ENCODE measurements at places on chromosomes 16 and 17. TPM values are rescaled to one million over a fixed set of nuclear protein-coding genes. Genes with fewer than 3 reads are reported as not detected.

KRTAP3-2 gene
- total RNA-seq, result not detected

CLEC18A gene
- total RNA-seq, result 0.34 TPM

PIPOX gene
- 0.58 TPM for total RNA-seq

PKMYT1 gene
- not detected for total RNA-seq

GNAO1 gene
- 118 TPM for total RNA-seq

ALOXE3 gene
- not detected for total RNA-seq

P3H4 gene
- 12.9 TPM for total RNA-seq

C16orf96 gene
- 0.09 TPM for total RNA-seq

JPT2 gene
- total RNA-seq, result 23.0 TPM

SDK2 gene
- total RNA-seq, result 4.4 TPM

DNA sequence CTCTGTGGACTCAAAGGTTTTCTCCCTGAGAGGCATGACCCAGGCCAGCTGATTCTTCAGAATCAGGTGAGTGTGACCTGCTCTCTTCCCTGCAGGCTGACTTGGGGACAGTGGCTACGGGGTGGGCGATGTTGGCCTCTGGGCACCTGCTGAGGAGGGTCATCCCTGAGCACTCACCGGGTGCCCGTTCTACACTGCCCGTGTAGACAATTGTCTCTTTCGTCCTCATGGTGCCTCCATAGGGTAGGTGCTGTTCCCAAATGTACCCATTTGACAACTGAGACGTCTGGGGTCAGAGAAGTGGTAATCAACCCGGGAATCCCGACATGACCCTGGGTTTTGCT is 74.8 kb downstream of the GOSR1 start:
- no peak for DNase-seq

DNA sequence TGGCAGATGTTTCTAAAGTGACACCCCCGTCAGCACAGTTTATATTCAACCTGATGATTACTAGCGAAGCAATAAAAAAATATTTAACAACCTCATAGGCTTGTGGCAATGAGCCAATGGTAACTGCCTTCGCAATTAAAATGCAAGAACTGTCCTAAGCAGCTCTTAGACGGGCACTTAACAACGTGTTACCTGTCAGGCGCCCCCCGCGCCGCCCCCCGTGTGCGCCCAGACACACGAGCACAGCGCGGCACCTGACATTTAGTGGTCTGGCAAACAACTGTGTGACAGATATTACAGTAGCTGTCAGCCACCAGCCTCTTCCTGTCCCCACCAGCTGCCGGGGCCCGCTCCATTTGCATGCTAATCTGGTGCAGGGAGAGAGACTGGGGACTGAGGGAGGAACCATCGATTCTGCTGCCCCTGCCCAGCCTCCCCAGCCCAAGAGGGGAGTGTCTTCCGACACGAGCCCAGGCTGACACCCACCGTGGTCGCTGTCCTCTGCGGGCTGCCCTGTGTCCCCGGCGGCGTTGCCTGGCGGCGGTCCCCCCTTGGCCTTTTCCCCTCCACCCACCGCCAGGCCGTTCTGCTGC is 12.7 kb downstream of the NDUFAF8 start:
- no peak for DNase-seq

DNA sequence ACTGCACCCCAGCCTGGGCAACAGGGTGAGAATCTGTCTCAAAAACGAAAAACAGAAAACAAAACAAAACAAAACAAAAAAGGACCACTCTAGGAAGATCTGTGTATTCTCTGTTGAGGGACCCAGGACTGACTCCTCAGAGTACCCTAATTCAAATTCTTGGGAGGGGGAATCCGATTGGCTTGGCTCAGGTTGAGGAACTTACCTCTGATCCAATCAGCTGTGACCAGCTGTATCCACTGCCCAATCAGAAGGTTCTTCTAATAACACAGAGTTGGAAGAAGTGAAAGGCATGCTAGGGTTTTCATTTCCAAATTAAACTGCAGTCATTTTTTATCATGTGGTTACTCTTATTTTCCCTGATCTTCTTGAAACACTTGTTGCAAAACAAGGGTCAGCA is 105.9 kb upstream of the CACNG3 start:
- no peak for DNase-seq

- no peak for DNase-seq
These were observed 22.9 kb downstream of the ZC3H7A start for GRCh38 chr16:11774065-11774626.

GRCh38 chr16:80807906-80808305 is 3.5 kb upstream of the CDYL2 start:
- no peak for DNase-seq

DNA sequence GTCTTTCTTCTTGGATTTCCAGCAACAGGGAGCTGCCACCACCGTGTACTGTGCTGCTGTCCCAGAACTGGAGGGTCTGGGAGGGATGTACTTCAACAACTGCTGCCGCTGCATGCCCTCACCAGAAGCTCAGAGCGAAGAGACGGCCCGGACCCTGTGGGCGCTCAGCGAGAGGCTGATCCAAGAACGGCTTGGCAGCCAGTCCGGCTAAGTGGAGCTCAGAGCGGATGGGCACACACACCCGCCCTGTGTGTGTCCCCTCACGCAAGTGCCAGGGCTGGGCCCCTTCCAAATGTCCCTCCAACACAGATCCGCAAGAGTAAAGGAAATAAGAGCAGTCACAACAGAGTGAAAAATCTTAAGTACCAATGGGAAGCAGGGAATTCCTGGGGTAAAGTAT is 389.0 kb downstream of the MAF start:
- no peak for DNase-seq

- DNase-seq, result peak; percentile 71
These were observed 23.4 kb upstream of the ZFHX3 start for GRCh38 chr16:73071131-73071940.

DNA sequence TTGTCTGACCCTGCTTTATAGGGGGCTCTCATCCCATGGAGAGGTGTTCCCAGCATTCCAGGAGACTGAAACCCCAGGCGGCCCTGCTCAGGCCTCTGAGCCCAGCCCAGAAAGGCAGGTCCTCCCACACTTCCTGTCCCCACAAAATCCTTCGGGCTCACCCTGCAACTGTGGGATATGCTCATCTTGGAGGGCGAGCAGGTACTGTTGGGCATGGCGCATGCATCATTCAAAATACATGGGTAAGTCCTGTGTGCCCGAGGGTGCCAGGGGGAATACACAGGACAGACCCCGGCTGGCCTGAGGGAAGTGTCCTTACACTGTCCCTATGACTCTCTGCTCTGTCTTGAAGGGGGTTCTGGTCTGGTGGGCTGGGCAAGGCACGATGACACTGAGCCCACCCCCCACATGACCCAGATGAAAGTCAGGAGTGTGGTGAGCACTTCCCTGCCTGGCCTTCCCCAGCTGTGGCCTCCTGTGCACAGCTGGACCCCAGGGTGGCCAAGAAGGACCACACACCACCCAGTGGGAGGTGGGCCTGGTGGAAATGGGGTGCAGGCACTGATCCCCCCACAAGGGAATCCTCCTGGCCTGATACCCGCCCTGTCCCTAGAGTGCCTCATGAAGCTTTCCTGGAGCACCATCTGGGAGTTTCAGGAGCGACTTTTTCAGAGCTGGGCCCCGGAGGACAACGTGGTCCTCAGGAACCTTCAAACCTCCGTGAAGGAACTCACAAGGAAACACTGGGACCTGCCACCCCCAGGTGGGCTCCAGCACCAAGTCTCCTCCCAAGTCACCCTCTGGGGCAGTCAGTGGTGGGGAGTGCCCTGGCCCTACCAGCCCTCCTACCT is 46.7 kb downstream of the USP22 start:
- DNase-seq, result no peak

DNA sequence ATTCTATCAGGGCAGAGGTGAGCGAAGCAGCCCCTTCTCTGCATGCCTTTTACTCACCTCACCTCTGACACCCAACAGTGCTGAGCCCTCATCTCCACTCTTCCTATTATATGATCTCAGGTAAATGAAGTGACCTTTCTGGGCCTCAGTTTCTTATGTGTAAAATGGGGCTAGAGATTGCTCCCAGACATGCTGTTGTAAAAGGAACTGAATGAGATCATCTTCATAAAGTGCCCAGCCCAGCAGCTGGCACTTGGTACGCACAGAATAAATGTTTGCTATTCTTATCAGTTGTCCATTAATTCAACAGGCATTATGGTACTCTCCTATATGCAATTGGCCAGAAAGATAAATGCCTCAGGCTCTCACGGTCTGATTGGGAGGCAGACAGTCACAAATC is 4.5 kb upstream of the GALK1 start:
- DNase-seq, result no peak

DNA sequence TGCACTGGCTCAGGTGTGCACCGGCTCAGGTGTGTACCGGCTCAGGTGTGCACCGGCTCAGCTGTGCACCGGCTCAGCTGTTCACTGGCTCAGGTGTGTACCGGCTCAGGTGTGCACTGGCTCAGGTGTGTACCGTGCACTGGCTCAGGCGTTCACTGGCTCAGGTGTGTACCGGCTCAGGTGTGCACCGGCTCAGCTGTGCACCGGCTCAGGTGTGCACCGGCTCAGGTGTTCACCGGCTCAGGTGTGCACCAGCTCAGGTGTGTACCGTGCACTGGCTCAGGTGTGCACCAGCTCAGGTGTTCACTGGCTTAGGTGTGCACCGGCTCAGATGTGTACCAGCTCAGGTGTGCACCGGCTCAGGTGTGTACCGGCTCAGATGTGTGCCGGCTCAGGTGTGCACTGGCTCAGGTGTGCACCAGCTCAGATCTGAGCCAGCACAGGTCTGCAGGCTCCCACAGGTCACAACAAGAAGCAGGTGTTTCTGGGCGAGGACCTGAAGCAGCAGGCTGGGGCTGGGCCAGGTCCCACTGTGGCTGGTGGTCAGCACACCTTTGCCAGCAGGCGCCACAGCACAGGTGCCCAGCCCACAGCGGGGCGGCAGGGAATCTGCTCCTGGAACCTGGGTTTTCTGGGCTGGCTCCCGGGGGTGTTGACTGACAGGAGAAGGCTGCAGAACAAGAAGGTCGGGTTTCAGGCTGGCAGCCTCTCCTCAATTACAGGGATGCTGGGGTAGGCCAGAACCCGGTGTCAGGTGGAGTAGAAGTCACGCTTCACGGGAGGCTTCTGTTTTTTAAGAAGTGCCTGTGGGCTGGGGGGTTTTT is 17.2 kb downstream of the METRNL start:
- no peak for DNase-seq

GRCh38 chr17:2383628-2384167 is 17.2 kb downstream of the MNT start:
- DNase-seq, result no peak

DNA sequence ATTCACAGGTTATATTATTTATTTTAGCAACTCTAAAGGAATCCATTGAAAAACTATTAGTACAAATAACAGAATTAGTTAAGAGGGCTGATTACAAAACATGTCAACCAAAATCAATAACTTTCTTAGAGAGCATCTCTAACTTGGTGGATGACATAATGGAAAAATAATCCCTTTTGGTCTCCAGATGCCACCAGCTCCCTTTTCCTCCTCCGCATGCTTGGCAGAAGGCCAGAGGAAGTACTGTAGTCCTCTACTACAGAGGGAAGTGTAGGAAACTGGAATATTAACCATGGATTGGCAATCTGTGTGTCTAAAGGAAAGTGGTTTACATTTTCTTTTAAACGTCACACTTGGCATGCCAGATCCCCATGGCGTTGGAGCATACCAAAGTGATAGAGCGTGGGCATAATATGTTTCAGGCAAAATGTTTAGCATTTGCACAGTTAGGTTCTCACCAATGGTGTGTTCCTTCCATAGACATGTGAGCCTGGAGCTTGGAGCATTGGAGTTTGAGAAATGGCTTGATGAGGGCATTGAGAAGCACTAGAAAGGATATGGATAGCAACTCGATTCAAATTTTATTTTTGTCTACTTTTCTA is 106.3 kb downstream of the PRKCB start:
- DNase-seq, result no peak

Measured in right cardiac atrium (tissue), 5 donors.